PC-9 (cell line): ENCODE measurements at places on chromosomes 5 and 9. TPM values are rescaled to one million over a fixed set of nuclear protein-coding genes. Genes with fewer than 3 reads are reported as not detected.

- no peak overlapping the region for H3K27ac ChIP-seq
- peaks cover 10% of the 10 kb centered on the region for H3K4me1 ChIP-seq
- no peak for DNase-seq
- no peaks in the 10 kb centered on the region for H3K27me3 ChIP-seq
- H3K36me3 ChIP-seq, result no peaks in the 10 kb centered on the region
- H3K4me3 ChIP-seq, result no peak overlapping the region
Observed at GRCh38 chr5:95878417-95879323, 56.1 kb upstream of the GLRX start.

DNA sequence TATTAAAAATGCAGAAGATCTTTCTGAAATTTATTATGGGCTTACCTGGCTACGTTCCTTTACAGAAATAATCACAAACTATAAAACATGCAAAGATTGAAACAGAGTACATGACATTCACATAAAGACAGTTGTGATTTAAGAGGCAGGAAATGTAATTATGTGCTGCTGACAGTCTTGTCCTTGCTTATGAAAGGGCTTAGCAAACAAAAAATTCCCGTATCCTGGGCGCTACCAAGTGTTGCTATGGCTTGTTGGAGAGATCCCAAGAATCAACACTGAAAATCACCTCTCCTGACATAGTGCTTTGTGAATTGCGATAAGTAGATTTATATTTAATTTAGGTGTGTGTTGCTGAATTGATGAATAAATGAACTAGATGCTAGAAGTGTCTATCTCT, 352.5 kb upstream of the C9orf72 start:
- H3K4me1 ChIP-seq, result no peaks in the 10 kb centered on the region
- no peaks in the 10 kb centered on the region for H3K27me3 ChIP-seq
- no peak for DNase-seq
- H3K27ac ChIP-seq, result no peak overlapping the region
- H3K4me3 ChIP-seq, result no peak overlapping the region
- H3K36me3 ChIP-seq, result no peaks in the 10 kb centered on the region

DNA sequence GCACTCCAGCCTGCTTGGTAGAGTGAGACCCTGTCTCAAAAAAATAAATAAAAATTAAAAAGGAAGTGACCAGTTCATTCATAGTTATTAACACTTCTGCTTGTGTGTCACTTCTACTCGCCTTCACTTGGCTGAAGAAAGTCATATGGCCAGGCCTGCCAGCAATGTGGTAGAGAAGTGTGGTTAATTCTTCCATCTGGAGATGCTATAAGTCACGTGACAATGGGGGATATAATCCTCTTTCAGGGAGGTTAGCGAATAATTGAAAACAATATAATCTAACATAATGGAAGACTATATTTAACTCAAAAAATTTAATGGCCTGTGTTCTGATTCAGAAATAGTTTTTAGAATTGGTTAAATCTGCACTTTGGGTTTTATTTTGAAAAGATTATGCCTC, 305.6 kb downstream of the DOCK8 start:
- H3K4me3 ChIP-seq, result no peak overlapping the region
- H3K27me3 ChIP-seq, result no peaks in the 10 kb centered on the region
- no peak overlapping the region for H3K27ac ChIP-seq
- H3K36me3 ChIP-seq, result no peaks in the 10 kb centered on the region
- H3K4me1 ChIP-seq, result no peaks in the 10 kb centered on the region
- no peak for DNase-seq

DNA sequence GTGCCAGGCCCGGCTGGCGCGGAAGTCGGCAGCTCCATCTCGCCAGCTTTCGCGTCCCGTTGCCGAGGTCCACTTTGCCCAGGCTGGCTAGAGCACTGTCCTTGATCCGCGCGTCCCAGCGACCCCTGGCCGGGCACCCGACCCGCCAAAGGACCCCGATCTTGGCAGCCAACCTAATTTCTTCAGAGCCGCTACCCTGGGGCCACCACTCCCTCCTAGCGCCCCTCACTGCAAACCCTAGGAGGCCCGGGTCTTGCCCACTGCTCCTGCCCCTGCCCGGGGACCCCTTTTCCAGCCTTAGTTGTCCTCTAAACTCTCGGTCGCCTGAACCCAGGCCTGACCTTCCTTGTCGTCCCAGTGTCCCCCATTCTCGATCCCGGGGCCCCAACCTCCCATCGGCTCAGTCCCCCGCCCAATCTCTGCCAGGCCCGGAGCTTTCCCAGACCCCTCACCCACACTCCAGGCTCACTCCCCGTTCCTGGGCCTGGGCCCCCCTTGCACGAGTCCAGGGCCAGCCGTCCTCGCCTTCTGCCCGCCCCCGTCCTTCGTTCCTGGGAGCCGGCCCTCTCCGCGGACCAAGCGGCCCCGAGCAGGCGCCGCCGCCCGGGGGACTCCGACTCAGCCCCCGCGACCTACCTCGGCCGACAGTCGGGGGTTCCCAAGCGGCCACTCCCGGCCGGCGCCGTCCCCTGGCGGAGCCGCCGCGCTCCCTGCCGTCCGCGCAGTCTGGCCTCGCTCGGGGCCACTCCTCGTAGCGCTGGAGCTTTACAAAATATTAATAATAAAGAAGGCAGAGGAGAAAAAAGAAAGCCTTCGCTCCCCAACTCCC, 701 bp upstream of the LMX1B start:
- H3K4me3 ChIP-seq, result no peak overlapping the region
- H3K27me3 ChIP-seq, result peaks cover 45% of the 10 kb centered on the region
- no peaks in the 10 kb centered on the region for H3K36me3 ChIP-seq
- H3K27ac ChIP-seq, result no peak overlapping the region
- H3K4me1 ChIP-seq, result no peaks in the 10 kb centered on the region
- no peak for DNase-seq

GRCh38 chr5:37846786-37847310, 7.0 kb upstream of the GDNF start:
- H3K36me3 ChIP-seq, result no peaks in the 10 kb centered on the region
- no peaks in the 10 kb centered on the region for H3K4me1 ChIP-seq
- no peak overlapping the region for H3K27ac ChIP-seq
- no peaks in the 10 kb centered on the region for H3K27me3 ChIP-seq

- H3K36me3 ChIP-seq, result no peaks in the 10 kb centered on the region
- DNase-seq, result no peak
- no peak overlapping the region for H3K4me3 ChIP-seq
- H3K27ac ChIP-seq, result no peak overlapping the region
- no peaks in the 10 kb centered on the region for H3K4me1 ChIP-seq
Observed at GRCh38 chr5:119991625-119992024, 362.3 kb downstream of the FAM170A start.

- H3K36me3 ChIP-seq, result no peaks in the 10 kb centered on the region
- DNase-seq, result no peak
- no peaks in the 10 kb centered on the region; the same call in 1 of the 2 replicates for H3K27me3 ChIP-seq
- no peaks in the 10 kb centered on the region for H3K4me1 ChIP-seq
Observed at GRCh38 chr5:151408591-151409230, 38.7 kb upstream of the SLC36A1 start.

- DNase-seq, result no peak
- H3K4me1 ChIP-seq, result peaks cover 12% of the 10 kb centered on the region
- no peak overlapping the region for H3K4me3 ChIP-seq
- H3K27me3 ChIP-seq, result no peaks in the 10 kb centered on the region
- no peak overlapping the region for H3K27ac ChIP-seq
Observed at GRCh38 chr5:73796164-73797131, 170.5 kb downstream of the ARHGEF28 start.

DNA sequence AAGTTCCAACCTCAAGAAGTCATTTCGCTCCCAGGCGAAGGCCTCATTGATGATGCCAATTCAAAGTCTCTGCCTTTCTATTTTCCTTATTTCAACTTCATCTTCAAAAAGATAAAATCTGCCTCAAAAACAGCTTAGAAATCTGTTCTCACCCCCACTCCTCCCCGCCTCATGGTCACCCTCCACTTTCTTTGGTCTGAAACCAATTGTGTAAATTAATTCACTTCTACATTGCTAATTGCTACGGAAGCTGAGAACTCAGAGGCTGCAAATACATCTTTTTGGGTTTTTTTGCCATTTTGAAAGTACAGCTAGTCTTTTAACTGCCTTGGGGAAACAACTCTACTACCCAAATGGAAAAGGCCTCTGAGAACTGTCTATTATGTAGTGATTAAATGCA, 350.0 kb upstream of the SLC24A2 start:
- H3K36me3 ChIP-seq, result no peaks in the 10 kb centered on the region
- no peak for DNase-seq
- no peaks in the 10 kb centered on the region for H3K4me1 ChIP-seq
- no peaks in the 10 kb centered on the region for H3K27me3 ChIP-seq
- no peak overlapping the region for H3K27ac ChIP-seq

The FIBCD1 gene
- 2.7 and 4.1 TPM in 2 replicates for total RNA-seq

The AFF4 gene
- total RNA-seq, result 59.5 and 64.5 TPM in 2 replicates

The PAEP gene
- total RNA-seq, result not detected in 2 replicates

The SOHLH1 gene
- not detected in 2 replicates for total RNA-seq

The CDH18 gene
- not detected in 2 replicates for total RNA-seq

The CDH6 gene
- total RNA-seq, result not detected in 2 replicates

The SCAI gene
- 16.0 and 20.2 TPM in 2 replicates for total RNA-seq

The DYNC2I2 gene
- 225 and 263 TPM in 2 replicates for total RNA-seq
